MM.1S (cell line): ENCODE measurements at places on chromosomes 5 and 9.

GRCh38 chr5:149834246-149834855 lies 104.2 kb downstream of the PPARGC1B start:
- no peaks in the 10 kb centered on the region for H3K27me3 ChIP-seq
- no peaks in the 10 kb centered on the region for H3K36me3 ChIP-seq
- no peak overlapping the region for H3K27ac ChIP-seq
- no peak overlapping the region for H3K4me3 ChIP-seq
- DNase-seq = peak; percentile 45

GRCh38 chr9:77021922-77022782 lies 2.7 kb downstream of the FOXB2 start:
- H3K4me1 ChIP-seq = no peaks in the 10 kb centered on the region
- H3K27ac ChIP-seq = no peak overlapping the region
- DNase-seq = no peak
- H3K4me3 ChIP-seq = no peak overlapping the region
- no peaks in the 10 kb centered on the region for H3K36me3 ChIP-seq

GRCh38 chr5:177040814-177041420 lies 18.4 kb downstream of the ZNF346 start:
- H3K27me3 ChIP-seq = no peaks in the 10 kb centered on the region
- no peak for DNase-seq
- no peak overlapping the region for H3K4me3 ChIP-seq
- no peak overlapping the region for H3K27ac ChIP-seq
- no peaks in the 10 kb centered on the region for H3K4me1 ChIP-seq

GRCh38 chr9:80382211-80382891 lies 810.6 kb downstream of the TLE4 start:
- H3K4me3 ChIP-seq = no peak overlapping the region
- H3K36me3 ChIP-seq = no peaks in the 10 kb centered on the region
- H3K4me1 ChIP-seq = no peaks in the 10 kb centered on the region

DNA sequence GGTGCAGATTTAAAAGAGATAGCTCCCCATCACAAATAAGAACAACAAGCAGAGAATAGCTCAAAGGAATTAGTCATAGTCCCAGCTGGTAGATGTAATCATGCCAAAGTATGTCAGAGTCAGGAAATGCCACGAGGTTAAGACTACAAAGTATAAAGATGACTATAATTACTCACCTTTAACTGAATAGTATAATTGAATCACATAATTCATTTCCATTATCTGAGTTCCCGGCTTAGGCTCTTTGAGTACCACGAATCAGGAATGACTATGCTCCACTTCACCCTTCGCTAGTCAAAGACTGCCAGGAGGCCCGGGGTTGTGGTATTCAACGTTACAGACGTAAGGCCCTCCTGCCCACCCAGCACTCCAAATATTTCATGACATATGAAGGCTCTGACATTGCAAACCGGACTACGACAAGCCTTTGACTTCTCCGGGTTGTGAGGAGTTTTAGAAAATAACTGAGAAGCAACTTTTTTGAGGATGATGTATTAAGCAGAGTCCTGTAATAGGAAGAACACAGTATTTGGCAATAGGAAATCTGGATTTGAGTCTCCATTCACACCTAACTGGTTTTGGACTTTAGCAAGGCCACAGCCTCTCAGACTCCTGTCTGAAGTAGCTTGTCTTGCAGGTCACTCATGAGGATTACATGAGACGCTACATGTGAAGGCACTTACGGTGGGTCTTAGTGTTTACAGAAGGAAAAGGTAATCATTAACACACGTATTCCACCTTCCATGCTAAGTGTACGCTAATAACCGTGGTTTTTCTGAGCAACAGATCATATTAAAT lies 64.6 kb downstream of the ENC1 start:
- H3K4me3 ChIP-seq = no peak overlapping the region
- no peaks in the 10 kb centered on the region for H3K36me3 ChIP-seq
- no peaks in the 10 kb centered on the region for H3K27me3 ChIP-seq
- H3K27ac ChIP-seq = no peak overlapping the region; the same call in 1 of the 2 replicates
- H3K4me1 ChIP-seq = peaks cover 18% of the 10 kb centered on the region

DNA sequence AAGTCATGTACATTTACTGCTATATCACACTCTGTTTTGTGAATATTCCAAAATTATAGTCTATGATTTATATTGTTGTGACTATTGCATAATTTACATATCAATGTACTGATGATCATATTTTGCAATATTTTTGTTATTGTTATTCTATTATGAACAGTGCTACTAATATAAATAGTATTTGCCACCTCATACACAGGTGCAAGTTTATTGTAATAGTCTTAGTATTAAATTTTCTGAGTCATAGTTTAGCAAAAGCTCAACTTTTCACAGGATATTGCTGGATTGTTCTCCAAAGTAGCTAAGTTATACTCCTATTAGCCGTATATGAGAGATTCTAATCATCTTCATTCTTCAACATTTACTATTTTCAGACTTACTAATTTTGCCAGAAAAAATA lies 124.7 kb downstream of the TMC1 start:
- no peak for DNase-seq
- no peak overlapping the region for H3K4me3 ChIP-seq
- peaks cover 9% of the 10 kb centered on the region; the same call in 1 of the 2 replicates for H3K4me1 ChIP-seq
- H3K27me3 ChIP-seq = no peaks in the 10 kb centered on the region
- no peak overlapping the region for H3K27ac ChIP-seq
- H3K36me3 ChIP-seq = no peaks in the 10 kb centered on the region

GRCh38 chr9:15529566-15530324 lies 19.0 kb upstream of the PSIP1 start:
- DNase-seq = no peak
- no peaks in the 10 kb centered on the region for H3K36me3 ChIP-seq
- H3K27ac ChIP-seq = no peak overlapping the region
- H3K4me1 ChIP-seq = no peaks in the 10 kb centered on the region
- no peak overlapping the region for H3K4me3 ChIP-seq
- H3K27me3 ChIP-seq = no peaks in the 10 kb centered on the region

DNA sequence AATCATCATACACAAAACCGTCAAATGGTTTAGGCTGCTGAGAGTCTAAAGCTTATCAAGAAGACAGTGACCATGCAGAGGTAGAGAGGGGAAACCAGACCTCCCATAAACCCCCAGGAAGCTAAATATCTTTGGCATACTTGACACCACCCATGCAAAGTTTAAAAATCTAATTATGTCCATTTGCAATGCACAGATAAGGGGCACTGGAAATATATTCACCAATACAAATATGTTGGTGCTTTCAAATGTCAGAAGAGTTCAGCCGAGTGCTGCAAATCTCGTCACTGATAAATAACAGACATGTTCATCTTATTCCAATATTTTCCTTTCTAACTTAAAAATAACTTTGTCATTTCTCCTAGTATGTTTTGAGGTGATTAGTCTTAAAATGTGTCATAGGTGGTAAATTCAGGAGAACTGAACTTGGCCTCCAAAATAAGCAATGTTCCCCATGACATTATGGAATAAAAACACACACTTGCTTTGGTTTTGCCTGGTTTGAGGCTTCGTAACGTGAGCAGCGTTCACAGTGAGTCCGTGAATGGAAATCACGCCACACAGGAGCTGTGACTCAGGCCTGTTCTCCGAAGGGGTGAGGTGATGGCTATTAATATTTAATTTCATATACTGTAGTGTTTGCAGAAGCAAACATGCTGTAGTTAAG lies 182.2 kb downstream of the AOPEP start:
- H3K36me3 ChIP-seq = no peaks in the 10 kb centered on the region
- H3K4me3 ChIP-seq = no peak overlapping the region
- no peak for DNase-seq
- no peak overlapping the region for H3K27ac ChIP-seq
- H3K27me3 ChIP-seq = no peaks in the 10 kb centered on the region

- no peak overlapping the region for H3K4me3 ChIP-seq
- DNase-seq = no peak
- H3K36me3 ChIP-seq = no peaks in the 10 kb centered on the region
- no peaks in the 10 kb centered on the region for H3K4me1 ChIP-seq
- H3K27me3 ChIP-seq = no peaks in the 10 kb centered on the region
Measured at GRCh38 chr9:105198865-105199264, 45.6 kb upstream of the SLC44A1 start.

DNA sequence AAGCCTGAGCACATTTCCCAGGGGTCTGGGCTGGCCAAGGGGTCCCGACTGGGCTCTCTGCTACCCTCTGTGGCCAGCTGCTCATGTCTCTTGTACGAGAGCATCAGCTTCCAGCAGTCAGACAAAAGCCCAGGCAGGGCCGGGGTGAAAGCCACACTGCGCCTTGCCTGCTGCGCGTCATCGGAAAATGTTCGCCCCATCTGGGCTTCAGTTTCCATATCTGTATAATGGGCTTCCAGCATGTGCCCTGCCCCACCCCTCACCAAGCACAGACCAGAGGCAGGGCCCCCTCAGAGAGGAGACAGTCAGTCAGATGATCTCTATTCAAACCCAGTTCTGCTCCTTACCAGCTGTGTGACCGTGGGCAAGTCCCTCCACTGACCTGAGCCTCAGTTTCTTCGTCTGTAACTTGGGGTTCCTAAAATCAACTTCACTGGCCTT lies 8.0 kb upstream of the GRHPR start:
- no peak overlapping the region for H3K27ac ChIP-seq
- H3K4me3 ChIP-seq = no peak overlapping the region
- H3K36me3 ChIP-seq = no peaks in the 10 kb centered on the region
- no peak for DNase-seq
- peaks cover 48% of the 10 kb centered on the region for H3K27me3 ChIP-seq
- H3K4me1 ChIP-seq = peaks cover 8% of the 10 kb centered on the region

DNA sequence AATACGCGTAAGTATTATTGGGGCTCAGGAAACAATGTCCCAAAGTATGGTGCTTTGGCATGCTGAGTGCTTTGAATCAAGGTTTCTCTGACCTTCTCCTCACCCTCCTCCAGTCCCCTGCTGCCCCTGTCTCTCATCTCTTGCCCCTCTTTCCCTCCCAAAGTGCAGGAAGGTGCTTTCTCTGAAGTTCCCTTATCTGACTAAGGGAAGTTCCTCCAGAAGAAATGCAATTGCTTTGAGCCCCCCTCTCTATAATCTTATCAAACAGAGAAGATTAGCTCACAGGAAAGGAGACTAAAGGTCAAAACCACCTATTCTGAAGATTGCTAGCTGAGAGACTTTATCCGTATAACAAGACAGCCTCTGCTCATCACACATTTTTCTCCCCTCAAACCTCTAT lies 288.1 kb downstream of the ARL15 start:
- no peak overlapping the region for H3K27ac ChIP-seq
- H3K27me3 ChIP-seq = no peaks in the 10 kb centered on the region
- H3K4me1 ChIP-seq = peaks cover 8% of the 10 kb centered on the region; the same call in 1 of the 2 replicates
- H3K4me3 ChIP-seq = no peak overlapping the region
- no peak for DNase-seq

DNA sequence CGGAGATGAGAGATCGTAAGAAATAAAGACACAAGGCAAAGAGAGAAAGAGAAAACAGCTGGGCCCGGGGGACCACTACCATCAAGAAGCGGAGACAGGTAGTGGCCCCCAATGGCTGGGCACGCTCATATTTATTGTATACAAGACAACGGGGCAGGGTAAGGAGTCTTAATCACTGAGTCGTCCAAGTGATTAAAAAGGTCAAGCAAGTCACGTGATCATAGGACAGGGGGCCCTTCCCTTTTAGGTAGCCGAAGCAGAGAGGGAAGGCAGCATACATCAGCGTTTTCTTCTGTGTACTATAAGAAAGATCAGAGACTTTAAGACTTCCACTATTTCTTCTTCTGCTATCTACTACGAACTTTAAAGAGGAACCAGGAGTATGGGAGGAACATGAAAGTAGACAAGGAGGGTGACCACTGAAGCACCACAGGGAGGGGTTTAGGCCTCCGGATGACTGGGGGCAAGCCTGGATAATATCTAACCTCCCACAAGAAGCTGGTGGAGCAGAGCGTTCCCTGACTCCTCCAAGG lies 24.6 kb upstream of the QSOX2 start:
- DNase-seq = no peak
- no peaks in the 10 kb centered on the region for H3K4me1 ChIP-seq
- H3K36me3 ChIP-seq = no peaks in the 10 kb centered on the region
- no peak overlapping the region for H3K4me3 ChIP-seq
- peaks cover 91% of the 10 kb centered on the region for H3K27me3 ChIP-seq
- no peak overlapping the region for H3K27ac ChIP-seq

- no peaks in the 10 kb centered on the region for H3K36me3 ChIP-seq
- H3K27me3 ChIP-seq = no peaks in the 10 kb centered on the region
- H3K27ac ChIP-seq = no peak overlapping the region
- no peak overlapping the region for H3K4me3 ChIP-seq
- no peaks in the 10 kb centered on the region for H3K4me1 ChIP-seq
Measured at GRCh38 chr5:13478831-13479465, 465.5 kb downstream of the DNAH5 start.

DNA sequence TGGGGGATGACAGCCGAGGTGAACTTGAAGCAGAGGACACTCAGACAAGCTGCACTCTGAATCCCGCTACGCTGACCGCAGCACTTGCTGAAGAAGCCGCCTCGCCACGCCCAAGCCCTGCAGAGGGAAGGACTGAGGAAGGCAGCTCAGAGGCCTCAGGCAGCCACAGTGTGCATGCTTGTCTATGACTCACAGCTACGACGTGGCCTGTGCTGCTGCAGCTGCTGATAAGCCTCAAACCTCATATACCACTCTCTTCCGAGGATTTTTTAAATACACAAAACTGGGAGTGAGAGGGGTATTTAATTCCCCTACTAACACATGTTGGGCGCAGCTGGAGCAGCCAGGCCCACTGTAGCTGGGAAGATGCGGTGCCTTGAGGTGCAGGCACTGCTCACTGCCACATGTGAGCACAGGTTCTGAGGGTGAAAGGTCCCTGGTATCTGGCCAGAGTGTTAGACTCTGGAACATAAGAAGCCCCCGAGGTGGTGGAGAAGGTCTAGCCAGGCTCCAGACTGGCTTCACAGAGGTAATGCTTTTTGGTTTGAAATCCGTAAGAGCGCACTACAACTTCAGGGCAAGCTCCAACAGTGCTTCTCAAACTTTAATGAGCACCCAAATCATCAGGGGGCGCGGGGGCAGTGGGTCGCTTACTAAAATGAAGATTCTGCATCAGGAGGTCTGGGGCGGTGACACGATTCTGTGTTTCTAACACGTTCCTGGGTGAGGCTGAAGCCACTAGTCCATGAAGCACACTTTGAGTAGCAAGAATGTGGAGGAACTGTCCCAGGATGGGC lies 196.8 kb downstream of the AUH start:
- H3K4me1 ChIP-seq = peaks cover 48% of the 10 kb centered on the region
- peak overlapping the region; percentile 98 for H3K27ac ChIP-seq
- H3K4me3 ChIP-seq = no peak overlapping the region
- H3K27me3 ChIP-seq = no peaks in the 10 kb centered on the region
- H3K36me3 ChIP-seq = no peaks in the 10 kb centered on the region
- DNase-seq = peak; percentile 95

GRCh38 chr5:160788102-160788660 lies 63.8 kb downstream of the ATP10B start:
- no peak for DNase-seq
- no peaks in the 10 kb centered on the region for H3K27me3 ChIP-seq
- H3K36me3 ChIP-seq = no peaks in the 10 kb centered on the region
- no peak overlapping the region for H3K27ac ChIP-seq
- peaks cover 15% of the 10 kb centered on the region; the same call in 1 of the 2 replicates for H3K4me1 ChIP-seq
- no peak overlapping the region for H3K4me3 ChIP-seq

- no peaks in the 10 kb centered on the region for H3K27me3 ChIP-seq
- H3K27ac ChIP-seq = peak overlapping the region; percentile 20; the same call in 1 of the 2 replicates
- H3K4me3 ChIP-seq = no peak overlapping the region
- no peak for DNase-seq
Measured at GRCh38 chr5:137666461-137666850, 69.4 kb downstream of the KLHL3 start.

GRCh38 chr9:137406876-137407589 lies 15.9 kb downstream of the EXD3 start:
- H3K4me1 ChIP-seq = no peaks in the 10 kb centered on the region; the same call in 1 of the 2 replicates
- H3K27me3 ChIP-seq = no peaks in the 10 kb centered on the region
- H3K36me3 ChIP-seq = no peaks in the 10 kb centered on the region
- DNase-seq = no peak
- no peak overlapping the region for H3K4me3 ChIP-seq
- no peak overlapping the region for H3K27ac ChIP-seq

GRCh38 chr5:159451197-159452052 lies 121.1 kb upstream of the IL12B start:
- no peak overlapping the region for H3K27ac ChIP-seq
- H3K4me1 ChIP-seq = peaks cover 6% of the 10 kb centered on the region
- no peaks in the 10 kb centered on the region for H3K27me3 ChIP-seq
- DNase-seq = no peak
- no peak overlapping the region for H3K4me3 ChIP-seq
